ENCODE measurements at places on chromosomes 1 and 21. TPM values are rescaled to one million over a fixed set of nuclear protein-coding genes. Genes with fewer than 3 reads are reported as not detected.

The ADCY10 gene
- polyA plus RNA-seq: not detected

The CGN gene
- polyA plus RNA-seq: 11.8 TPM

The HLX gene
- polyA plus RNA-seq: not detected

The ENO1 gene
- 882 TPM for polyA plus RNA-seq

The TNFAIP8L2 gene
- 0.49 TPM for polyA plus RNA-seq

The C8B gene
- polyA plus RNA-seq: not detected

The CYP4A22 gene
- not detected for polyA plus RNA-seq

The FCAMR gene
- not detected for polyA plus RNA-seq
